Effector memory CD8-positive, alpha-beta T cell (primary cell): ENCODE measurements at places on chromosomes 2 and 18.

GRCh38 chr18:9113468-9114149 lies 11.1 kb downstream of the NDUFV2 start:
- DNase-seq = no peak

DNA sequence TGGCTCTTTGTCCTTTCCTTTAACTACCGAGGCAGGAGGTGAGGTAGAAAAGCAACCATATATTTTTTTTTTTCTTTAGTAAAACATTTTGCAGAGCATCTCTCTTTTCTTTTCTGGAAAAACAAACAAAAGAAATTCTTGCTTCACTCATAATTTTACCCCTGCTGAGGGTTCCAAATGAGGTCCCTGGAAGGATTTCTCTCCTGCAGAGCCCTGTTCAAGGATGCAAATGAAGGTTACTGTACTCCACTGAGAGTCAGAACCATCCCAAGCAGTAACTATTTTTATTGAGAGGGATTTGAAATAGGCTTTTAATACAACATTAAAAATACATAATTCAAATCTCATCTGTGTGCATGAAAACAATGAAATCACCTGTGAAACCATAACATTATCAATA lies 19.5 kb upstream of the MYO1B start:
- no peak for DNase-seq

DNA sequence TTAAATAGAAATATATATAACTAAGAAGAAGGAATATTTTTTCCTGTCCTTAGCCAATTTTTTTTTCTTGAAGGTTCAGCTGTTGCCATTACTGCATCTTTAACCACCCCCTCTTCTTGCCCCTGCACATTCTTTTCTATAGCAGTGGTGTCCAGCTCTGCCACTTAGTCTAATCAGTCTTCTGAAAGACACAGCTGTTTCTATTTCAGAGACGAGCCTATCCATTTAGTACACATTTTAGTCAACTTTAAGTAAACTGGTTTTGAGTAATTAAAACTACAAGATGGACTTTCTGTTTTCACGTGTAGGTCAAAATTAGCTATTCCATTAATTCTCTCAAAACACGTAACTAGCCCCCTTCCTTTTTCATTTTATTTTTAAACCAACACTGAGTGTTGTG lies 21.0 kb downstream of the SPOPL start:
- no peak for DNase-seq

DNA sequence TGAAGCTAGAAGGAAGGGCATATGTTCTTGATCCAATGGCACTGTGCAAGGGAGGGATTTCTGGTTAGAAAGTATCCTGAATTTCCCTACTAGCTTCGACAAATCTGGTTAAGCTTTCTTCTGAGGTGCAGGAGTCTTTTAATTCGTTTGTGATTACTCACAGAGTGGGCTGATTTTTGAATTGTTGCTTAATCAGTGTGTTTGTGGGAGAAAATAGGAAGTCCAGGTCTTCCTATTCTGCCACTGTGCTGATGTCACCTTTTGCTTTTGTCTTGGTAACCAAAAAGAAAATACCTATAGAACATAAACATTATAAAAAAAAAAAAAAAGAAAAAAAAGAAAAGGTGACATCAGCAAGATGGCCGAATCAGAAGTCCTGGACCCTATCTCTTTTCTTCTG lies 1008.6 kb downstream of the TSN start:
- DNase-seq = no peak

GRCh38 chr2:12488352-12489318 lies 228.1 kb upstream of the TRIB2 start:
- DNase-seq = peak; percentile 50
